ENCODE measurements at places on chromosomes 6 and 20.

GRCh38 chr20:49792006-49792405, 20.6 kb upstream of the SLC9A8 start:
- peak; percentile 11 for DNase-seq

DNA sequence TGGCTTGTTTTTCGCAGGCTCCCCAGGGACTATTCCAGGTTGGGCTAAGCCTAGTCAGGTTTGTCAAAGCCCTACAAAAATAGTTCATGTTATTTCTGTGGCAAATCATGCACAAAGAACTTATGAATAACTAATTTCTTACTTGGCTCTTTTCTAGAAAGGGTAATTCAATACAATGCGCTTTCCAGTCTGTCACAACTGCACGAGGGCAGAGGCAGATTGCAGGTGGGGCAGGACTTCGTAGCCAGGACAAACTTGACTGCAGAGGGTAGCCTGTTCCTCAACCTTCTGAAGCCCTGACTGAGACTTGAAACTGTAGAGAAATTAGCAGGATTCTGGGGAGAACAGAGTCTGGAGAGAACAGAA, 253.5 kb downstream of the QKI start:
- DNase-seq: no peak

DNA sequence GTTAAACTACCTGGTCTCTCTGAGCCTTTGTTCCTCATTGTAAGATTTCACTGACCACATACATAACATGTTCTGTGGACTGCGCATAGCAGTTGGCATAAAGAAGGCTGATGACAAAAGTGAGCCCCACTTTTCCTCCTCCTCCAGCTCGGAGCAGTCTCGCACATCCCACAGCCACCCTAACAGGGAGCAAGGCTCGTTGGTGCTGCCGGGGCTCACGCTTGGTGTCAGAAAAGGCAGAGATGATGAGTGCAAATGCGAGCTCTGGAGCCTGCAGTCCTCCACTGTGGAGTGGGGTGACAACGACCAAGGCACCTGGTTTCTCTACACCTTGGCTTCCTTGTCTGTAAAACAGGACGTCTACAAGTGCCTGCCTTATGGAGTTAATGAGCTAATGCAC, 9.7 kb downstream of the TGM3 start:
- DNase-seq: no peak

DNA sequence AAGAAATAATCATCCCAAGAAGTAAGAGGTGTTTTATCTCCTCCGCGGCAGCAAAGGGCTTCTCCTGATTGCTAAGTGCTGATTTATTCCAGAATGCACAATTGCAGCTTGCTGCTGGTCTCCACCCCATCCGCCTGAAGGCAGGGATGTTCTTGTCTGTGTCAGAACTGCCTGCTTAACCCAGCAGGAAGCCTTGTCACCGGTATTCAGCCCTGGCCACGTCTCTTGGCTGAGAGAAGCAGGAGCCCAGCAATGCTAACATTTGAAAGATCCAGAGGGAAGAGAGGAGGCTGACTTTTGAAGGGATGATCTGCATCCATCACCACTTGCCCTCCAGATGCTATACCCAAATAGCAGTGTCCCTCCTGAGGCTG, 4.2 kb downstream of the SCML4 start:
- DNase-seq: no peak

GRCh38 chr6:130070792-130071191, 52.4 kb downstream of the L3MBTL3 start:
- DNase-seq: no peak

DNA sequence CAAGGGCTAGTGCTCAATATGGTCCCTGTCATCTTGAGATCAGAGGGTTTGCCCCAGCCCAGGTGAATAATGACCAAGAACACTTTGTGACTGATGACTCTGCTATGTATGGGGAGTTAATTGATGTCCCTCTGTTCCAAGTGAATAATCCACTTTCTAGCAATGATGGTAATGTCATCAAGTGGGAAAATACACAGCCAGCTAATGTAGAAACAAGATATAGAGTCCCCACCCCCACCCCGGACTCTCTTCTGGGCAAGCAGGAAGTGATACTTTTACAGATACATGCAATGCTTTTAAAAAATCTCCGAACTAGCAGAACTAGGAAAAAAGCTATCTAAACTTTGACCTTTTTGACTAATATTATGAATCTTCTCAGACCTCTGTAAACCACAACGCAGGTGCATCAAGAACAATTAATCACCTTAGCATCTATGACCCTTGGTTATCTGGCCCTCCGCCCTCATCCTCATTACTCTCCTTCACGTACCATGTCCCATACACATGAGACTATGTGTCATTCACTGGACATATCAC, 30.5 kb downstream of the CNR1 start:
- no peak for DNase-seq

DNA sequence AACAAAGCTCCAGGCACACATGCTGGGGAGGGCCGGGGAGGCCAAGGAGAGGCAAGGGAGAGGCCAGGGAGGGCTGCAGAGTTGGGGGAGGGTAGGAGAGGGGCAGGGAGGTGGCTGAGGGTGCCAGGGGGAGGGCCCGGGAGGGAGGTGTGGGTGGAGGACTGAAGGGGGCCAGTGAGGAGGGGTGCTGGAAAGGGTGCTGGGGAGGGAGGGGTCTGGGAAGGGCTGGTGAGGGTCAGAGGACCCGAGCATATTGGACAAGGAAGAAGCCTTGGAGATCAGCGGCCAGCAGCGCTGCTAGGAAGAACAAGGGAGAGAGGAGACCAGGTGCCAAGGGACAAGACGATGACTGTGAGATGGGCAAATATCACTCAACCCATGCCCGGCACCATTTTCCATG, 49.7 kb upstream of the GPR31 start:
- DNase-seq: no peak

DNA sequence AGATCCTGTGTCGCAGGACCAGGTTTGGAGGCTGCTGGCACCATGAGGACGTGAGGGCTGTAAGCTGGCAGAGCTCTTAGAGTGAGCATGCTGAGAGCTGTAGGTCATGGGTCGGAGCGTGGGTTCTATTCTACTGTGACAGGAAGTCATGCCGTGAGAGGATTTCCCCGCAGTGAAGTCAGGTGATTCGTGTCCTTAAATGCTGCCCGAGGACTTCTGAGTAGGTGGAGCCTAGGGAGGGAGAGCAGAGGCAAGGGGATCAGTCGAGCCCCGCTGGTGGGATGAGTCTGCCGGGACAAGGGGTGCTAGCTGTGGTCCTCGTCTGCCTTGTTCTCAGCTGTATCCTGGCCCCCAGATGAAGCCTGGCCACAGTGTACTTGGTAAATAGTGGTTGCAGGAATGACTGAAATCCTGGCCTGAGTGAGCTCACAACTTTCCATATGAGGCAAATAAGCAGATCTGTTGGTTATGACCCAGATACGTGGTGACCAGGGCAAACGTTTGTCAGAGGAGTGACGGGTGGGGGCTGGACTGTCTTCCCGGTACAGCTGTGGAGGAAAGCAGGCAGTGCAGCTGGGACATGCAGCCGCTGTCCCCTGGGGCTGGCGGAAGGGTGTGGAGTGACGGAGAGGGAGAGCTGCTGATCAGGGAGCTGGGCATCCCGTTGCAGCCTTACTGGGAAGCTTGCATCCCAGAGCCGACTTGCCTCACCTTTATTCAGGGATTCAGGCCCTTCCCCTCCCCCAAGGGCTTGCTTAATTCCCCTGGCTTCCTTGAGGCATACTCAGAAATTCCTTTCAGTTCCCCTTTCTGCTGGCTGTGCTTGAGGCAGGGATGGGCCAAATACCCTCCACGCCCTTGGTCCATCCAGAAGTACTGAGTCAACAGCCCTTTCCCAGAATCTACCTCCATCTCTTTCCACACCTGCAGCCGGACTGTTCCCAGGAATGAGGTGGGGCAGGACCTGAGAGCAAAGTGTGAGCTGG, 250.9 kb upstream of the RREB1 start:
- DNase-seq: peak; percentile 19

DNA sequence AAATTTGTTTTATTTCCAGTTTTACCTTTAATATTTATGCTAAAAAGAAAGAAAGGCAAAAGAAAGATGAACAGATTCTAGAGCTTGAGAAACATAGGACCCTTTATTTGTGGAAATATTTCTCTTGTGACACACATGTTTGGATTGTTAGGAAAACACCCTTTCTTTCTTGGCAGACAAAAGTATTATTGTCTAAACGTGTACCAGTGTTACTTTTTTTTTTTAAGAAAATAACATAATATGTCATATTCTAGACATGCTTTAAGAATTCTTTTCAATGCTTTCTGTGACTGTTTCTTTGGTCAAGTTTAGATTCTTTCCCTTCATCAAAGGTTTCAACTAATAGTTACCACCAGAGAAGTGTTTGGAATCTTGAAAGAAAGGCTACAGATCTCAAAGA, 183.4 kb upstream of the CNR1 start:
- no peak for DNase-seq

- no peak for DNase-seq
Measured at GRCh38 chr20:33181482-33182093, 13.6 kb downstream of the BPIFA2 start.

GRCh38 chr6:70371454-70372105, 41.7 kb upstream of the FAM135A start:
- no peak for DNase-seq

GRCh38 chr20:62782893-62783278, 13.4 kb upstream of the MRGBP start:
- no peak for DNase-seq

DNA sequence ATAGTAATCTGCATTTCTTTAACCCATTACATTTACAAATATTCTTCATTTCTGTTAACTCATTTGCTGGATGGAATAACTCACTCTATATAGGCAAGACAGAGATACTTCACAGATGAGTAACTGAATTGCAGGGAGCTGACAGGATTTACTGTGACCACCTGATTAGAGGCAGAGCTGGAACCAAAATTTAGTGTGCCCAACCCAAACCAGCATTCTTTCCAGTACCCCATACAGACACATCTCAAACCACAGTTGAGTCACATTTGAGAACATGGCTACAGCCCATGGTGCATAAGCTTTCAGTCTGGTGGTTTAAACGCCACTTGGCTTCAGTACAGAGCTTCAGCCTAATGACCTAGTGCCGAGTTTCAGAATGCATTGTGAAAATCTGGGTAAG, 138.4 kb upstream of the TENT5A start:
- DNase-seq: no peak

- DNase-seq: no peak
Measured at GRCh38 chr20:53444401-53445149, 149.1 kb downstream of the ZNF217 start.

- no peak for DNase-seq
Measured at GRCh38 chr6:90199900-90200299, 96.7 kb downstream of the BACH2 start.

- DNase-seq: no peak
Measured at GRCh38 chr6:137792160-137793033, 74.7 kb upstream of the TNFAIP3 start.

DNA sequence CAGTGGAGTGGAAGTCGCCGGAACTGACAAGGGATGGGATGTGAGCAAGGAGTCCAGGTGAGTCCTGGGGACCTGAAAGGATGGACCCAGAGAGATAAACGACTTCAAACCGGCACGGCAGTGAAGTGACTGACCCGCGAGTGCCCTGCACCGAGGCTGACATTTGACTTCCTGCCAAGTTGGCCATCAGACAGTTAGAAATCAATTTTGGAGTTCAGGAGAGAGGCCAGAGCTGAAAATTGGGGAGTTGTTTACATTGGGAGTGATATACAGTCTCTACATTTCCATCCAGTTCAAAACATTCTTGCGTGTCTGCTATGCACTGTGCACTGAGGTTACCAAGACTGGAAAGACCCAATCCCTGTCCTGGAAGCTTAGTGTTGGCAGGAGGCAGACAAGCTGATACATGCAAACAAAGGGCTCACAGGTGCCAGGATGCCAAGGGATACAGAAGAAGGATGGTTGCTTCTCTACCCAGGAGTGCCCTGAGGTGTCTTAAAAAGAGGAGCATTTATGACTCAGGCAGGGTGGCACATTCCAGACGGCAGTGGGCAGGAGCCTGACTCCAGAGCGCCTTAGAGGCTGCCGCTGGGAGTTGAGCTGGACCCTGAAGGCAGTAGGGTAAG, 186.6 kb downstream of the MTHFD1L start:
- no peak for DNase-seq

DNA sequence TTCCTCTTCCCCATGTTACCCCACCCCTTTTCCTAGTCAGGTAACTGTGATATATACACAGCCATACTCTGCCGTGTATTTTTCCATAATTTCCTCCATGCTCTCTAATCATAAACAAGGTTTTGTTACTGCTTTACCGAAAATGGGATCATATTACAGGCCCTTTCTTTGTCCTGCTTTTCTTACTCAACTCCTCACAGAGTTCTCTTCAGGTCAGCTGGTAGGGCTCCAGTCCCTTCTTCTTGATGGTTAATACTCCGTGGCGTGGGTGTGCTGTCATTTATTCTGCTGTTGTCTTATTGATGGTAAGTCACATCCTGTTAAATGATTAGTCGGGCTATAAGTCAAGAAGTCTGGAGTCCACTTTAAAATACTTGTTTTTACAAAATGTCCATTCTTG, 24.9 kb upstream of the PI16 start:
- DNase-seq: no peak

GRCh38 chr6:7617801-7618764, 28.1 kb downstream of the SNRNP48 start:
- DNase-seq: peak; percentile 34

DNA sequence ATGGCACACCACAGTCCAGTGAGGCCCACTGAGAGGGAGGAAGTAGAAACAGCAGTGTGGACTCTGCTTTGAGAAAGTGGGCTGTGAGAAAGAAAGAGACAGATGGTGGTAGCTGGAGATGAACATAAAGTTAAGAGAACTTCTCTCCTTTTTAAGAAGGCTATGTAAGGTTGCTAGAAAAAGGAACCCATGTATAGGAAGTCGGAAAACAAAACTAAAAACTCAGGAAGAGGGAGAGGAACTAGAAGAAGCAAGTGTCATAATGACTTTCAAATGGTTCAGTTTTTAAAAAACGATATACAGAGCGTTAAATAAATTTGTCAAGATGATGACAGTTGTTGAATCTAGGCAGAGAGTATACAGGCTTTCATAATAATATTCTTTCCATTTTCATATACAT, 25.4 kb upstream of the GMNN start:
- DNase-seq: no peak

GRCh38 chr6:2378046-2378657, 132.7 kb upstream of the GMDS start:
- DNase-seq: no peak

DNA sequence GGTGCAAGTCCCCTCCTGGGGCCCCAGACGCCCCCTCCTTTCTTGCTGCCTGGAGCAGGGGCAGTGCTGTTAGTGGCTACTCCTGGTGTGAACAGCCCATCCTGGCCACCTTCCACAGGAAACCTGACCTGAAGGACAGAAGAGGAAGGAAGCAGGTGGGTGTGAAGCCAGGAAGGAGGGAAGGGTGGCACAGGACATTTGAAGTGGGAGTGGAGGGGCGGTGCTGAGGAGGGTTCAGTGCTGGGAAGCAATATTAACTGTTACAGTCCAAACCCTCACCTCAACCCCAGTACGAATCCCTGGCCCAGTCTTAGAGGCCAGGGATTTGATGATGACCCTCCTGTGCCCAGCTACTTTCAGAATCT, 766 bp downstream of the PRICKLE4 start:
- DNase-seq: no peak
